DMS 273 treated with DMSO at 0.1 percent for 48 hours (cell line): ENCODE measurements at places on chromosomes 2 and 18.

DNA sequence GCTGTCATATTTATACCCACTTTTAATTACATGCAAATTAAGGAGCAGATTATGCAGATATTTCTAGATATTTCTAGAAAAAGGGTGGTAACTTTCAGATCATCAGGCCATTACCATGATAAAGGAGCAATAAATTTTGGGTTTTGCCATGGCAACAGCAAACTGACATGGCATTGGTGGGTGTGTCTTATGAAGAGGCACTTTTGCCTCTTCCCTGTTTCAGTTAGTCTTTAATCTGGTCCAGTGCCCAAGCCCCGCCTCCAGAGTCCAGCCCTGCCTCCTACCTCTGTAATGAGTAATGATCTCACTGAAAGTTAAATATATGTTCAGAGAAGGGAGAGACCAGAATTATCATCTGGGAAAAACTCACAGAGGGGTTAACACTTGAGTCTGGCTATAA, 124.8 kb downstream of the SCG2 start:
- DNase-seq, result no peak

DNA sequence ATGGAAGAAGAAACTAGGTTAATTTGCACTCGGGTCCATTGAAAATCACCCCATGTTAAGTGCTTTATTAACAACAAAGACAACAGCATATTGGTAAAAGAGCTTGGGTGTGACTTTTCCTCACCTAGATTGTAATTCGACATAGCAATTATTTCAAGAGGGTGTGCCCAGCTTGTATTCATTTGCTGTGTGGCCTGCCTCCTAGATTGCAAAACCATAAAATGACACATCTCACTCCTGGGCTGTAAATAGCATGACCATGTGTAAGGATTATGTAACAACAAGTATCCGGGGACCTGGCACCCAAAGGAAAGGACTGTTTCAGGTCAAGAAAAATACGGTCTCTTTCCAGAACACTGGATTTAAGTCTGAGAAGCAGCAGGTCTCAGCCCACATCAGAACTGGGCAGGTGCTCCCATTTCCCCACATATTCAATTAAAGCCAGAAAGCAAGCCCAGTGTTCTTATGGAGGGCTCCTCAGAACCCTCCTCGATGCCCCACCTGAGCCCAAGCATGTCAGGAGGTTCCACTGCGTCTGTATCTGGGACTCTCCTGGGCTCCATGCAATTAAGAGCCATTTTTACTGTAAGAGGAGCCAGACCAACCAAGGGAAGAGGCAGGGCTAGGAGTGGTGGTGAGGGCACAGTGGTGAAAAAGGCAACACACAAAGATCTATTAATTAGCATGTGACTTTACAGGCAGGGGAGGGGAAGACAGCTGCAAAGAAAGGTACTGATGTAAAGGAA, 39.2 kb downstream of the MREG start:
- no peak for DNase-seq

GRCh38 chr18:9380101-9380500, 45.5 kb downstream of the TWSG1 start:
- DNase-seq, result no peak

DNA sequence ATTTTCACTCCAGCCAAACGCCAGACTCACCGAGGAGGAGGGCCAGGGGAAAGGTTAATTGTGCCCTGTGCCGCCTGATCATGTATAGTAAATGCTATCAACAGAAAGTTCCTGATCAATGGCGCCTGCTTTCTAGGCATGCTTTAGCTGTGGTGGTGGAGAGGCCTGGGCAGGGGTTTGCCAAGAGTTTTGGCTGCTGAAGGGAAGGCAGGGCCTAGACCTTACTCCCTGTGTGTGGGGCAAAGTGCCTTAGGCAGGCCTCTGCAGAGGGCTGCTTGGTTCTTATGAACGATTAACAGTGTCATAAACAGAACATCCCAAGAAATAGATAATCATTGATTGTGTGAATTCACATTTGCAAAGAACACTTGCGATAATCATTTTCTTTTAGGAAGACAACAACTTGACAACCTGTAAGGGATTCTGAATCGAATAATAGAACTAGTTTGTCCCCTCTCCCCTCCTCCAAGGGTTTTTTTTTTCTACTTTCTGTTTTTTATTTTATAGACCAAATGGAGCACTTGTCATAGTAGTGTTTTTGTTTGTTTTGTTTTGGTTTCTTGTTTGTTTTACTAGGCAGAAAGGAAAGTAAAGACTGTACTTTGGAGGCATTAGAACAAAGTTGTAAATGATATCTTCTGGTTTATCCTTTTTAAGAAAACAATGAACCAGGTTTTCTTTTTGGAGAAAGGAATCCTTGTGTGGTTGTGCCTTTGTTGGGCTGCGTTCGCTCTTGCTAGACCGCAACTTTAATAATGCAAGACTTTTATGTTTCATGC, 6.5 kb downstream of the TSHZ1 start:
- DNase-seq, result no peak

GRCh38 chr18:34802959-34803358, 92.9 kb downstream of the DTNA start:
- DNase-seq, result no peak

GRCh38 chr2:11013196-11013595, 101.5 kb downstream of the KCNF1 start:
- DNase-seq, result no peak

GRCh38 chr2:109438773-109439389, 174.9 kb downstream of the SEPTIN10 start:
- DNase-seq, result no peak

DNA sequence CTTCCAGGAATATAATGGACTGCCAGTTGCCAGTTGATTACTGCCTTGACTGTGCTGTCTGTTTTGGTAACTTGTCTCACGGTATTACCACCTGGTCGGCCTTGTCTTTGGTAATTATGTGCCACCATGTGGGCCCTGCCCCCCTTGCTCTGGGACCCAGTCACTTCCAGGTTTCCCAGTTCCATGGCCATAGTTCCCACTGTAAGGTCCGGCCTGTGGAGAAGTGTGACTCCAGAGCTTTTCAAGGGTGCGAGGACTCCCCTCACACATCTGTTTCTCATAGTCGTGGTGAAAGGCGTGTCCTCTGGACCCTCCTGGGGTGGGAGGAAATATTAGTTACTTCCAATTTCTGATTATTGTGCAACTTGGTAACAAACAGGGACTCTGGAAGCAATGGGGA, 150.5 kb downstream of the SEPTIN10 start:
- no peak for DNase-seq

DNA sequence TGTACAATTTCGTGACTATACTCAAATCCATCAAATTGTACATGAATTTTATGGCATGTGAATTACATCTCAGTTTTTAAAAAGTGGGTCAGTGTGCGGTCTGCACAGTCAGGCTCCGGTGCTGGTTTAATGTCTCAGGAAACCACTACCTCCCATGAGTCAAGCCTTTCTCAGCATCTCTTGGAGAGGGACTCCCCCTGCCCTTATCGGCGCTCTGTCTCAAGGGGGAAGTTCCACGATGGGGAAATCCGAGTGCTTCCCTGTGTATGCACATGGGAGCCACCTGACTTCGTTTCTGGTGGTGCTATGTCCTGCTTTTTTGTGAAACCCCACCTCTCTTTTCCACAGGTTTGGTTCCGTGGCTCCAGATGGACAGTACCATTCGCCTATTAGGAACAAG, 72.5 kb downstream of the ACOXL start:
- DNase-seq, result no peak

GRCh38 chr2:128187032-128187654, 96.1 kb downstream of the UGGT1 start:
- no peak for DNase-seq

GRCh38 chr2:165529130-165529529, 59.6 kb downstream of the CSRNP3 start:
- no peak for DNase-seq

GRCh38 chr2:101752716-101753616, 55.5 kb downstream of the MAP4K4 start:
- DNase-seq, result no peak

GRCh38 chr2:187574969-187575750, 20.9 kb upstream of the TFPI start:
- DNase-seq, result no peak

DNA sequence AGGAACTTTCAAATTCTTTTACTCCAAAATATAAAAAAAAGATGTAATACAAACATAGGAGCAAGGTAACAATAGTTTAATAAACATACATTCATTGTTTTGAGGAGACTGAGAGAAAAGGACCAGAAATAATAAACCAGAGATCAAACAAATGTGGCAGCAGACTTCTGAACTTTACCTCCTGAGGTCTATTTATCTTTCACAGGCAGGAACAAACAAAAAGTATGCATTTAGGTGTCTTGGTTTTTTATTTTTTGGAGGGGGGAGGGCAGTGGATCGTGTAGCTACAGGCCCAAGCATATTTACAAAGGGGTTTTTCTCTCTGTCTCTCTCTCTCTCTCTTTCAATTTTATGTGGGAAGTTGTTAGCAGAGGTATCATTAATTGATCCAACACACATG, 5.6 kb downstream of the PPP4R1 start:
- DNase-seq, result no peak

GRCh38 chr2:175829741-175830140, 172.3 kb downstream of the LNPK start:
- no peak for DNase-seq

DNA sequence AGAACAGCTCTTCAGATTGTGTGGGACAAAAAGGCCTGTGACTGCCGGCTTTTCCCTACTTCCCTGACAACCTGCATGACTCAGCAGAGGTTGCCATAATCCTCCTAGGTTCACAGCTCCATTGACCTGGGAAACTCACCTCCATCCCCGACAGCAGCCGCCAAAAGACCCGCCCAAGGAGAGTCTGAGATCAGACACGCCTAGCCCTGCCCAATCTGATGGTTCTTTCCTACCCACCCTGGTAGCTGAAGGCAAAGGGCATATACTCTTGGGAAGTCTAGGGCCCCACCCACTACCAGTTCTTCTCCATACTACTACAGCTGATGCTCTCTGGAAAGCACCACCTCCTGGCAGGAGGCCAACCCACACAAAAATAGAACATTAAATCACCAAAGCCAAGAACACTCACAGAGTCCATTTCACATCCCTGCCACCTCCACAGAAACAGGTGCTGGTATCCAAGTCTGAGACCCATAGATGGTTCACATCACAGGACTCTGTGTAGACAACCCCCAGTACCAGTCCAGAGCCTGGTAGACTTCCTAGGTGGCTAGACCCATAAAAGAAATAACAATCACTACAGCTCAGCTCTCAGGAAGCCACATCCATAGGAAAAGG, 140.6 kb downstream of the NETO1 start:
- DNase-seq, result no peak

GRCh38 chr18:49585781-49586663, 24.2 kb downstream of the LIPG start:
- no peak for DNase-seq

- DNase-seq, result no peak
Measured at GRCh38 chr2:105783151-105783738, 38.5 kb downstream of the NCK2 start.

- DNase-seq, result no peak
Measured at GRCh38 chr2:239193401-239193811, 207.4 kb downstream of the HDAC4 start.

GRCh38 chr18:12595571-12596255, 62.2 kb downstream of the SPIRE1 start:
- DNase-seq, result no peak

GRCh38 chr2:43383533-43383932, 157.1 kb upstream of the ZFP36L2 start:
- no peak for DNase-seq

GRCh38 chr18:56910237-56910636, 236.7 kb upstream of the BOD1L2 start:
- no peak for DNase-seq

GRCh38 chr2:120760446-120761135, 24.9 kb downstream of the GLI2 start:
- no peak for DNase-seq

DNA sequence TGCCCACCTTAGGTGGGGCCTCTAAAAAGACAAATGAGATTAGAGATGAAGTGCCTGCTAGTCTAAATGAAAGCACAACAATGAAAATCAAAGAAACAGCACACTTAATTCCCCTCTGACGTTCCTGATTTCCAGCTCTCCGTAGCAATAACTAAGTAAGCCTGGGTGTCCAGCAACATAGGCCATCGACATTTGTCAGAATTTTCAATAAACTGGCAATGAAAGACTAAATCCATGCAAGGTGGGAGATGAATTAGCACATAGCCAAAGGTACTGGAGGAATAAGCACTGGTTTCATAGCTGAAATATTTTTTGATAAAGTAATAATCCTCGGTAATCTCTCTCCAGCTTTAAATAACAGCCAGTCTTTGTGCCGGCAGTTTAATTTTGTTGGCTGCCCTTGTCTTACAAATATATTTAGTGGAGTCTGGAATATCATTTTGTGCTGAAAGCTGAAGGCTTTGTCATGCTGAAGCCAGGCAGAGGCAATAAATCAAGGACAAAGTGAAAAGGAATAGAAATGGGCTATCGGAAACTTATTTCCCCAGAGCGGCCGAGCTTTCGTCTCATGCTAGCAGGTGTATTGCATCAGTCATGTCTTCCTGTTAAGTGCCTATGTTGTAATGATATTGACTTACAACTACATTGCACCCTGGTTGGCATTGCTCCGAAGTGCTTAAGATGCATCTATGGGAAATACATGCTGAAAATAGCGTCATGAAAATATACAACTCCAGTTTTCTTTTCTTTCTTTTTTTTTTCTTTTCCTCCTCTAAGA, 790.1 kb downstream of the CNTNAP5 start:
- no peak for DNase-seq

GRCh38 chr2:218257390-218257981, 3.3 kb upstream of the GPBAR1 start:
- DNase-seq, result no peak

DNA sequence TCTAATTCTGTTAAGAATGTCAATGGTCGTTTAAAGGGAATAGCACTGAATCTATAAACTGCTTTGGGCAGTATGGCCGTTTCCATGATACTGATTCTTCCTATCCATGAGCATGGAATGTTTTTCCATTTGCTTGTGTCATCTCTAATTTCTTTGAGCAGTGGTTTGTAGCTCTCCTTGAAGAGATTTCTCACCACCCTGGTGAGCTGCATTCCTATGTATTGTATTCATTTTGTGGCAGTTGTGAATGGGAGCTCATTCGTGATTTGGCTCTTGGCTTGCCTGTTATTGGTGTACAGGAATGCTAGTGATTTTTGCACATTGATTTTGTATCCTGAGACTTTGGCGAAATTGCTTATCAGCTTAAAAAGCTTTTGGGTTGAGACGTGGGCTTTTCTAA, 38.3 kb upstream of the WDR75 start:
- no peak for DNase-seq

GRCh38 chr2:160471950-160472349, 21.7 kb downstream of the RBMS1 start:
- DNase-seq, result no peak

DNA sequence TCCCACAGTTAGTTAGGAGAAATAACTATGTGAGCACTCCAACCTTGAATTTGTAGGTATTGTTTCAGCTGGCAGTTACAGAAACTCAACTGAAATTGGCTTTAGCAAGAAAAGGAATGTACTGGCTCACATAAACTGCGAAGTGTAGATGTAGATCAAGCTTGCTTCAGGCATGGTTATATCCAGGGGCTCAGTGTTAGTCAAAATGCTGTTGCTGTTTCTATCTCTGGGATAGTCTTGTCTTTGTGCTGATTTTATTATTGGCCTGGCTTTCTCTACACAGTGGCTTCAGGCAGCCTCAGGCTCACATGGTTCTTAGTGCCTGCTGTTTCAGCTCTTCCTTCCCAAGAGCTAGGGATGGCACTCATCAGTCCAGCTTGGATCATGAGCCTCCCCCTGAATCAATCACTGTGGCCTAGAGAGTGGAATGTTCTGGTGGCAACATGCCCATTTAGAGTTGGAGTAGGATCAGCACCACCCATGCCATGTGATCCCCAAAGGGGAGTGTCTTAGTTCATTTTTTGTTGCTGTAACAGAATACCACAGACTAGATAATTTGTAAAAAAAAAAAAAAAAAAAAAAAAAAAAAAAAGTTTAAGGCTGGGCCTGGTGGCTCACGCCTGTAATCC, 69.1 kb upstream of the FOXI3 start:
- DNase-seq, result no peak
